ENCODE measurements at places on chromosomes 6 and 20.

- no peak for DNase-seq
Measured at GRCh38 chr6:25872814-25873213, 1.2 kb downstream of the SLC17A3 start.

DNA sequence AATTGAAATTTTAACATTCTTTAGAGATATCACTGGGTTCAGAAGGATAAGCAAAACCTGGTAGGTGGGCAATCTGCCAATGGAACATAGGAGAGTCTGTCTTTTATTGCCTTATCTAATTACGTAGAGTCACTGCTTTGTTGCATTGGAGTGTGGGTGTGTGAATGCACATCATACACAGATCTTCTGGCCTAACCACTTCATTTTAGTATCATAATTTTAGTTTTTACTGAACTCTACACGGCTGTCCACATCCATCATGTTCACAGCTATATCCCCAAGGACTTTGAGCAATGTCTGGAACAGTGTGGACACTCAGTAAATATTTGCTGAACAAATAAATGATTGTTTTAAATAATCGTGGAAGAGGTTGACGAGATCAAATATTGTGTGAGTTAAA, 104.6 kb upstream of the AKIRIN2 start:
- DNase-seq, result no peak

- DNase-seq, result peak; percentile 25
Measured at GRCh38 chr6:2245877-2246863, 765 bp upstream of the GMDS start.

- DNase-seq, result no peak
Measured at GRCh38 chr6:127146932-127147331, 28.5 kb downstream of the RSPO3 start.

- no peak for DNase-seq
Measured at GRCh38 chr6:53397283-53397682, 48.5 kb upstream of the ELOVL5 start.

GRCh38 chr6:123769431-123769830, 34.2 kb upstream of the NKAIN2 start:
- DNase-seq, result no peak

- DNase-seq, result no peak
Measured at GRCh38 chr6:67880939-67881705, 754.0 kb upstream of the ADGRB3 start.

DNA sequence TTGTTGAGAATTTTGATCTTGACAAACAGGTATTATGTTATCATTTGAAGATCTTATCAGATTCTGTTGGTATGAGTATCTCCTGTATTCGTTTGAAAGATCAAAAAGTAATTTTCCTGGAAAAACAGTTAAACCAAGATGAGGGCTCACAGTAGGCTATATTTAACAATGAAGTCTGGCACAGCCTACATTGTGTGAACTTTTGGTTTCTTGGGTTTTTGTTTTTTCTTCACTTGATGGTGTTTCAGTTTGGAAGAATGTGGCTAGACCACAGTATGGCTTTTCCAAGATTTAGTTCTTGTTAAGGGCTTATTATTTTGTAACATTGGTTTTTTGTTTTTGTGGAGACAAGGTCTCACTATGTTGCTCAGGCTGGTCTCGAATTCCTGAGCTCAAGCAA, 306.4 kb downstream of the CDKAL1 start:
- no peak for DNase-seq

GRCh38 chr6:113092795-113093194, 745.7 kb downstream of the RFPL4B start:
- no peak for DNase-seq

DNA sequence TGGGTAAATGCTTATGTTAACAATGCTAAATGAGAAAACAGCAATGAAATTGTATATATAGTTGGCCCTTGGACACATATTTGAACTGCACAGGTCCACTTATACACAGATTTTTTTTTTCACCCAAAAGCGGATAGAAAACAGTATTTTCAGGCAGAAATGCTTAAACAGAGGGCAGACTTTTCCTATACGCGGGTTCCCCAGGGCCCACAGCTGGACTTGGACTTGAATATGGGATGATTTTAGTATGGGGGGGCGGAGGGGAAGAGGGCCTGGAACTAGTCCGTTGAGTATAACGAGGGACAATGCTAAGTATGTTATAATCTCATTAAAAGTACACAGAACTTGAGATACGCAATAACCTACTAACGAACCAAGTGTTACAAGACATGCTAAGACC, 1.1 kb upstream of the PRSS35 start:
- DNase-seq, result no peak

DNA sequence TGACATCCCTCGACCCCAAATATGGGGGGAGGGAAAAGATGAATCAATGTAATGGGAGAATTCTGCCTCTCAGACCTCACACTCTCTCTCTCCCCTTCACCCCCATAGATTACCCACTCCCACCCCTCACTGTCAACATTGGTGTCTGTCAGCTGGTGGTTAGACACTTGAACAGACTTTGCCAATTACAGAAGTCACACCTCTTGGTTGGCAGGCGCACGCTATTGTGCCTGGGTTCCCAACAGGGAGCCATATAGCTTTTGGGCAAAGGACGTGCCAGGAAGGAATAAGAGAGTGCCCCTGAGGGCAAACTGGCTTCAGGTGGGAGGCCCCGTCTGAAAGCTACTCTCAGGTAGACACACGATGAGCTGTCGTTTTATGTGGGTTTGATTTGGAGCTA, 54.1 kb upstream of the FYN start:
- no peak for DNase-seq

DNA sequence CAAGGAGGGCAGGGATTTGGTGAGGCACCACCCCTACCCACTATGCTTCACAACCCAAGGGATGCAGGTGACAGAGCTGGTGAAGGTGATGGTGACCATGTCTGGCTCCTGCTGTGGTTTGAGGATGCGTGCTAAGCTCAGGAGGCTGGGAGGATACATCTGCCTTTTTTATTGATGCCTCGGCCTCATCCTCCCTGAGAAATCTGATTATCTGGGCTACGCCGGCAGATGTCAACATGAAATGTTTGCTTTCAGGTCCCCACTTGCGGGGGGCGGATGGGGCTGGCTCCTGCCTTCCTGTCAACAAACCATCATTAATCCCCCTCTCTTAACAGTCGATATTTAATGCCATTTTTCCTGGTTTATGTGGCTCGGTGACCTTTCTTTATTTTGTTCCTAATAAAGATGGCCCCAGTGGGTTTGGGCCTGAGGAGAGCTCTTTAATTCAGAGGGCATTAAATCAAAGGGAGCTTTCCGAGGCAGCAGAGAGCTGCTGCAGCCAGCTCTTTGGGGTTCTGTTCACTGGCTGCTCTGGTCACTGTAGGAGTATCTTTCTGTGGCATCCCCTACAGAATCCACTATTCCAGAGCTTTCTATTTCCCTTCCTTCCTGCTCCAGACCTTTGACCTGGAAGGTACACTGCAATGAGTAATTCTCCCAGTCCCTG, 33.5 kb upstream of the LRFN2 start:
- no peak for DNase-seq

DNA sequence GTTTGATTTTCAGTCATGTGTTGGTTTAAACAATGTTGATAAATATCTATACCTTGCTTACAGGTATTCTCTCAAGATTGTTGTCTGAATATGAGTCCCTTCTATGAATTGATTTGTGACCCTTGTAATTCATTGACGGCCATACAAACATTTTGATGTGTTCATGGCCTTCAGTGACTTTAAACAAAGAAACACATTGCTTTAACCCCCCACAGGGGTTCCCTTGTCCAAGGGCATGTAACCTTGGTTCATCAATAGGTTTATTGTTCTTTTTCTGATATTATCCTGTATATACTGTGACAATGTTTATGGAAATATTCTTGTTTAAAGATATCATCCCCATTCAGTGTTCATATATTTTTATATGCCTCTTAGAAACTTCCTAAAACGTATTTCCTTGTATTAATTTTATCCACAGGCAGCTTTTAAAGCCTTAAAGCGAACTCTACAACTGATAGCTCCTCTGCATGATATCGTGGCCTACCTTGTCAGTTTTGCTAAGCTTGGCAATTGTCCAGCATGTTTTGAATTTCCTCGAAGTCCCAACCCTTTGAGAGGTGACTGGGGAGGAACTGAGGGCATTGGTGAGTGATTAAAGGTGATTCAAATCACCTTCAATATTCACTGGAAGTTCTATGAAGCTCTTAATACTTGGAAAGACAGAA, 87.0 kb downstream of the CD164 start:
- DNase-seq, result no peak
